Fibroblast of lung (primary cell): ENCODE measurements at places on chromosomes 12 and 14. TPM values are rescaled to one million over a fixed set of nuclear protein-coding genes. Genes with fewer than 3 reads are reported as not detected.
A peak's percentile ranks its signal among the peaks of the same experiment; 100 is the strongest.

DNA sequence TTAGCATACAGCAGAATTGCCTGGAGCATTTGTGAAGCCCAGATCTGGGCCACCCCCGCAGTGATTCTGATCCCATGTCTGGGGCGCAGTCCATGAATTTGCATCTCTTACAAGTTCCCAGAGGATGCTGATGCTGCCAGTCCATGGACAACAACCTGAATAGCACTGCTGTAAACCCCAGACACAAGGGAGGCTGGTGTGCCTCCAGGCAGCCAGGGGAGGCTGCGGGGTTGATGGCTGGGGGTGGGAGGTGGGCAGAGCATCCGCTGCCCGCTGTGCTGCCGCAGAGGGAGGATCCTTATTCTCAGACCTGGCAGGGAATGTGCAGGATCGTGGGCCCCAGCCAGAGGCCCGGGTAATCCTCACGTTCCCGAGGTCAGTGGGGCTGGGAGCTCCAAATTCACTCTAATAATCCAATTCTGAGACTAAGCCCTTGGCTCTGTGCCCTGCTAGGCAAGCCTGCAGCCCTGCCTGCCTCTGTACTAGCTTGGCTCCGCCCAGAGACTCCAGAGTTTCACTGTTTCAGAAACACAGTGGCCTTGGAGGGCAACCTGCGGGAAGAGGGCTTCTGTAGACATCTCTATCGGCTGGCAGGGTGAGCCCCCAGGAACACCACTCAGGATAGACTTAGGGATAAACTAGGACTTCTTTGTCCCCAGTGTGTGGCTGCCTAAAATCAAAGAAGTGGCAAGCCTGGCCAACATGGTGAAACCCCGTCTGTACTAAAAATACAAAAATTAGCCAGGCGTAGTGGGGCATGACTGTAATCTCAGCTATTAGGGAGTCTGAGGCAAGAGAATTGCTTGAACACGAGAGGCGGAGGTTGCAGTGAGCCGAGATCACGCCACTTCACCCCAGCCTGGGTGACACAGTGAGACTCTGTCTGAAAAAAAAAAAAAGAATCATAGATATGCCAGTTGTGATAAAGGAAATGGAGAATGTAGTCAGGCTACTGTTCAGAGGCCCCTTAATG is 17.8 kb upstream of the MLEC start:
- DNase-seq = peak; percentile 38

- no peak for DNase-seq
Measured at GRCh38 chr12:114164351-114164750, 198.2 kb upstream of the RBM19 start.

- DNase-seq = no peak
Measured at GRCh38 chr14:91374287-91374878, 43.2 kb downstream of the CCDC88C start.

GRCh38 chr12:109961201-109961600 is 35.0 kb downstream of the GIT2 start:
- DNase-seq = peak; percentile 86

TSPAN19 gene
- not detected in 2 replicates for polyA plus RNA-seq

C12orf60 gene
- 1.1 TPM in 2 replicates for polyA plus RNA-seq

NUAK1 gene
- polyA plus RNA-seq = 4.6 and 20.7 TPM in 2 replicates

RGS6 gene
- not detected in 2 replicates for polyA plus RNA-seq
